ENCODE measurements at places on chromosomes 6 and 20.
A peak's percentile ranks its signal among the peaks of the same experiment; 100 is the strongest.

DNA sequence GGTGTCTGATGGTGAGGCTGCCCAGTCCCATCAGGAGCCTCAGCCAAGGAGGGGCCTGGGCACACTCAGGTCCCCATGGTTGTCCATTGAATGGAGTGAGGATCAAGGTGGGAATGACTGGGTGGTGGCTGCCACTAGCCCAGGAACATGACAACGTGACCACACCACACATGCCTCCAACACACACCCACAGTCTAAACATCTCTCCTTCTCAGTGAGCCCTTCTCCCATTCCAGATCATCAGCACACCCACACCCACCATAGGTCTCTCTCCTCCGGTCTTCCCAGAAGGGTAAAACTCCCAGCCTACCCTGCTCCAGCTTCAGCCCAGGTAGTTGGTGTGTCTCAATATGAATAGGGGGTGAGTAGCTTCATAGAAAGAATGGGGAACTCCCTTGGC, 5.5 kb downstream of the TCF21 start:
- no peak for DNase-seq

- no peak for DNase-seq
Observed at GRCh38 chr6:124795643-124796463, 166.4 kb upstream of the RNF217 start.

DNA sequence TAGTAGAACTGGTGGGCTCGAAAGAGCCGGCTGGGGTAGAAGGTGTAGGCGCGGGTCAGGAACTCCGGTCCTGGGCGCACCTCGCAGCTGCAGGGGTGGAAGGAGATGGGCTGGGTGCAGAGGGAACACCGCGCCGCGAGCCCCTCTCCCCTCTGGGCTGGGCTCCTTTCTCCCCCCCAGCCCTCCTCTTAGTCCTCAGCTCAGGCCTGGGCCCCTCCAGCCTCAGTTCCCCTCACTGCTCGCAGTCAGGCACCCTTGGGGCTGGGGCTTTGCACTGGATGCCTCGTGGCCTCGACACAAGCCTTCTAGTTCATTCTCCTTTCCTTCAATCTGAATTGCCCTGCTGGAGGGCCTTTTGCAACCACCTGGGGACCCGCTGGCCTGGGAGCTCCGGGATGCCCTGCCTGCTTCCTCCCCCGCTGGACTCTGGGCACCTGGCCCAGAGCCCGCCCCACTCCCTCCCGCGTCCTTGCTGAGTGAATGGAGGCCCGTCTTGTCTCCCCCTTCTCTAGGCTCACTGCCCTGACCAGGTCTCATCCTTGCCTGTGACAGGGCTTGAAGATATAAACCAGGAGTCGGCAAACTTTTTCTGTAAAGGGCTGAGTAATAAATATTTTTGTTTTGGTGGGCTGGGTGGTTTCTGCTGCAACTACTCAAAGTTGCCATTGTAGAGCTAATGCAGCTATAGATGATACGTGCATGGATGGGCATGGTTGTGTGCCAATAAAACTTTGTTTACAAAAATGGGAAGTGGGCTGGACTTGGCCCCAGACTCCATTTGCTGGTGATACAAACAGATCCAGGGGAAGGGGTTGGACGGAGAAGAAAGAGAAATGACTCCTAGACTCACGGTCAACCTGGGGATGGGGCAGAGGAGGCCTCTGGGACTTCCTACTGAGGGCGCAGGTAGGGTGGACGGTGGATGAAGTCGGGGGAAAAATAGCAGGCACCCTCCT, 47.3 kb downstream of the APCDD1L start:
- DNase-seq = no peak

DNA sequence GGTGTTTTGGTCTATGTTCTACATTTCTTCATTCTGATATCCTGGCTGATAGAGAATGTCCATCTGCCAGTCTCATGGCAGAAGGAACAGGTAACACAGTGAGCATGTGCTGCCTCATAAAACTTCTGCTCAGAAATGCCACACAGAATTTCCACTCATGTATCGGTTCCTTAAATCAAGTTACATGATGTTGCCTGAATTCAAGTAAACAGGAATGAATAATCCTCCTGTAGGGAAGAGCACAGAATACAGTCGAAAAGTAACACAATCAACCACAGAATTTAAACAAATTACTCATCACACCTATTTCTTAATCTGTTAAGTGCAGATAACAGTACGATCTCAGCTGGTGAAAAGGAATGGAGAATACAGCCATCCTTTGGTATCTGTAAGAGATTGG, 74.7 kb downstream of the FAM217A start:
- DNase-seq = no peak

DNA sequence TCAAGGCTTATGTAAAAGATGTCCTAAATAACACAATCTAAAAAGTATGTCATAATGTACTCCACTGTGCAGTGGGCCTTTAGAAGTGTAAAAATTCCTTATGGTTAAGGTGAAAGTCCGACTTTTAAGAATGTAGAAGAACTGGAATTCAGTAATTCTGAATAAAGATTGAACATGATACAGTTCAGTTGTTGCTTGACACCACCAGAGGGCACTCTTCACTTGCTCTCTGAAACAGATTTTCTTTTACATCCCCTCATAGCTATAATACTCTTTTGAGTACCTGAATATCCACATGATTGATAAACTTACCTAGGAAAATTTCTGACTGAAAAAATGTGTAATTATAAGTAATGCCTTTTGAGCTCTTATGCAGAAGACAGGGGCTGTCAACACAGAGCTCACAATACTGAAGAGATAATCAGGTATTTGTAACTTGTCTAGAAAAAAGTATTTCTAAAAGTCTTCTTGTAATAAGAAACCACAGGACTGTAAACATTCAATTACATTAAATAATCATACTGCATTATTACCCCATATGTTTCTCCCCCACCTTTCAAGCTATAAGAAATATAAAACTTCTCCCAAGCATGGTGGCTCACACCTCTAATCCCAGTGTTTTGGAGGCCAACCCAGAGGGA, 92.1 kb downstream of the POPDC3 start:
- peak; percentile 46 for DNase-seq

DNA sequence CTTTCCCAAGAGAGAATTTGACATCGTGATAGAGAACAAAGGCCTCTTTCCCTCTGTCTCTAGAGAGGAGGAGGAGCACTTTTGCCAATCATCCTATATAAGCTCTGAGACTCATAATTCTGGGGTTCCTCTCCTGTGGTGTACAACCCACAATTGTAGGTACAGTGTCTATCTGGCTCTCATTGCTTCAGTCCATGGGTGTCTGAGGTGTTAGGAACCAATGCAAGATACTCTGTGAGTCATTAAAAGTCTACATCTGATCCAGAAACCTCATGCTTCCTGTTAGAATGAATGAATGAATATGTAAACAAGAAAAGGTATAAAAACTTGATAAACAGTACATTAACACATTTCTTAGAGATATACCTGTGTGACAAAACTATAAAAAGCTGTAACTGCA, 356.7 kb downstream of the QKI start:
- DNase-seq = no peak

GRCh38 chr6:136007345-136007744, 155.8 kb downstream of the PDE7B start:
- DNase-seq = no peak

DNA sequence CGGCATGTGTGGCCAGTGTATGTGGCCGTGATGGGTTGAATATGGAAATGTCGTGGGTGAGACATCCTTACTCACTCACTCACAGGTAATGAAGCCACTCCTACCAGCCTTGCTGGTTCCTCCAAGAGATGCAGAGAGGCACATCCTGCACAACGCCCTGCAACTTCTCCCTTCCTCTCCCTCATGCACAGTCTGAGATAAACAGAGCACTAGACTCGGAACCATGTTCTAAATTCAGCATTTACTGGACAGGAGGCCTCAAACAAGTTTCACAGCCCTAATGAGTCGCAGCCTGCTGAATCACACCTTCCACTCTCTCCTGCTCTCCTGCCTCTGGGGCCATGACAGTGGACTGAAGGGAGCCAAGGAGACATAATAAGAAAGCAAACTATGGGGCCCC, 91.2 kb downstream of the ISM1 start:
- DNase-seq = no peak

- DNase-seq = no peak
Observed at GRCh38 chr6:106549521-106549920, 79.8 kb downstream of the RTN4IP1 start.

GRCh38 chr6:167650730-167651317, 175.9 kb upstream of the AFDN start:
- DNase-seq = no peak

DNA sequence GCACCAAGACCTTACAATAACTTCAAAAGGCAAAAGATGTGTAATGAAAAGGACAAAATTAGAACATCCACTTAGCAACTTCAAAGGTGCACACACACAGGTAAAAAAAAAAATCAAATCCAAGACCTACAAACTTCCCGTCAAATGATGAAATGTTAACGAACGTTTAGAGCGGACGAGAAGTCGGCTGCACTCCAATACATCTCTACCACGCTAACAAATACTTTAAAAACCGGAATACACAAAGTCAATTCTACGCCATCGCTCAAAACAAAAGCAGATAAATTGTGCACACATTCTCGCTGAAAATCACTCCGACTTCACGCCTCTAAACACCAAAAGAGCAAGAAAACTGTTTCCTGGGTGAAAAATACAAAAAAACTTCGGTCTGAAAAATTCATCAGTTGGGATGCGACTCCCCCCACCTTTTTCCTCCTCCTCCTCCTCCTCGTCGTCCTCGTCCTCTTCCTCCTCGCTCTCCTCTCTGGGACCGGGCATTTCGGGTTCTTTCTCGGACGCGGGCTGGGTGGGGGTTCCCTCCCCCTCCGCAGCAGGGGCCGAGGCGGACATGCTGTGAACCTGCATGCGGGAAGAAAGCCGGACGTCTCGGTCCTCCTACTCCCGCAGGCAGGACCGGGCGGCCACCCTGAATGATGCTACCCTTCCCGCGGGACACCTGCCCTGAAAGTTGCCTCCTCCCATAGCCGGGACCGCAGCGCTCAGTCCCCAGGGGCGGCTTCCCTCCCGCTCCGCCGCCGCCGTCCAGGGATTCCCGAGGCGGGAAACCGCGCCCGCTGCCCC, 712 bp downstream of the DEK start:
- DNase-seq = peak; percentile 19
